Right atrium auricular region (tissue), 2 donors: ENCODE measurements at places on chromosomes 6 and 20.

DNA sequence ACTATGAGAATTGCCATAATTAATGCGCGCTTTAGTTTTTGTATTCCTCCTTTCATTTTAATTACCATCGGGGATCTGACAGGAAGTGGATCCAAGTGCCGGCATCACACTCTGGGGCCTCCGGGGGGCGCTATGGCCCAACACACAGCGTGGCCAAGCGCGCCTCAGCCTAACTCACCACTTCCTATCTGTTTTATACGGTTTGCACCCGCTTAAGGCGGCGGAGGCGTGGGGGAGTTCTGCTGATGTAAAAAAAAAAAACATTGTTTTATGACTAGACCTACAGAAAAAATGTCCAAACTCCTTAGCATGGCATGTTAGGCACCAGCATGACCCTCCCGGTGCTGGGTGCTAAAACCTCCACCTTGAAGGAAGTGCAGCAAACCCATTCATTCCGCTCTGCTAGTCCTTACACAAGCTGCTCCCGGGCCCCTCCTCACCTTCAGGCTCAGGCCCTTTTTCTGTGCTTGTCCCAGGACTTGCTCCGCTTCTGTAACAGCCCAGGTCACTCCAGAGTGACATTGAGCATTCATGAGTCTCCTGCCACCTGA lies 4.5 kb upstream of the EBF4 start:
- no peak for DNase-seq

DNA sequence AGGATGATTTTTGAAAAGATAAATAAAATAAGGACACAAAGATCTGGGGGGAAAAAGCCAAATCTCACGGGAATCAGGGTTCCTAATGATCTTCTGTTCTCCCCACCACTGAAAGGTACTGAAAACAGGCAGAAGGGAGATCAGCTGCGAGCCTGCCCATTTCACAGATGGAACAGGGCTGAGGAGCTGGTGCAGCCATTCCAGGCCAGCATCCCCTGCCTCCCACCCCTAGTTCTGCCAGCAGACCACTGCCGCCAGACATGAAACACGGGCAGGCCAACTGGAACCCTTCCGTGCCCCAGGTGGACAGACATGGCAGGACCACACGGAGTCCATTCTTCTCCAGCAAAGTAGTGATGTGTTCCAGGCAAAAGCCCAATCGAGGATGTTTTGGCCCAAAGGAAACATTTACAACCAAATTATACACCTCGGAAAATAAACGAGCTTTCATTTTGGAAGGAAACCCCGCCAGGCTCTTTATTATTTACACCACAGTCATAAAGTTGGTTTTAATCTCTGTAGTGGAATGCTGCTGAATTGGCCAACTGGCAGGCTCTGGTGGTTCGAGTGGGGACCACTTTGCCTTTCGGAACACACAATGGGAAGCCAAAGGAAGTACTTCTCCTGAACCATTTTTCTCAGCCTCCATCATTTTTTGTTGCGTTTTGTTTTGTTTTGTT lies 28.2 kb downstream of the ISM1 start:
- DNase-seq = no peak

DNA sequence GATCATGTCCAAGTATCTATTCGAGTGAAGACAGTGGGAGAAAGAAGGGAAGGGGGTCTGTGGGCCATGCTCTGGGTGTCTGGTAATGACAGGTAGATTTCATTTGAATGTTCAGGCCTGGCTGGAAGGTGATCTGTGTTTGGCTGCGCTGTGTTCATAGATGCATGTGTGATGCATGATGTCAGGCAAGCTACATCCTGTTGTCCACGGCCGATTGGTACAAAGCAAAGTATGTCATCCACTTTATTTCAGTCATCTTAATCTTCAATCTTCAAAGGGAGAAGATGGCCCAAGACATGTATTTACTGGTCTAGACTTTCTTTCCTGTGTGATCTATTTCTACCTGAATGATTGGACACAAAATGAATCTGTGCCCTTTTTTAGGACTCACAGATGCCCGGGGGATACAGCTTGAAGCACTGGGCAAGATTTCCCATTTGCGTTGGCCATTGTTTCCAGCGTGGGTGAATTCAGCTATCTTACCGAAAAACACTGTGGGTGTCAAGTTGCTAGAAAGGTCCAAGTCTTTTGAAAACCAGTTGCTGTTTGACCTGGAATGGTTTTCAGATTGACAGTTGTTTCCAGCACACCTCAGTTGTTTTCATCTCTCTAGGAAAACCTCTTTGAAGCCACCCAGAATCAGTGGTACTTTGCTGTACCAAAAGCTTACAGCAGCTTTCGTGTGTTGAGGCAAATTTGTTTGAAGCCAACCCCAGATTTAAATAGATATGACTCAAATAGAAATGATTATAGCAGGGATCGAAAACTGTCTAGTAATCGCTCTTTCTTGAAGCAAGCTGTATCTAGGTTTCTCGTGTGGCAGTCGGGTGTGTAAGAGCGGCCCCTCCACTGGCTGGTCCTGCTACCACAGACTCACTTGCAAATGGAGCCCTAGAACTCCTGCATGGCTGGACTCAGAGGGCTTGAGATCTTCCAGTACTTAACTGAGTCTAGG lies 27.2 kb downstream of the DUSP22 start:
- no peak for DNase-seq

DNA sequence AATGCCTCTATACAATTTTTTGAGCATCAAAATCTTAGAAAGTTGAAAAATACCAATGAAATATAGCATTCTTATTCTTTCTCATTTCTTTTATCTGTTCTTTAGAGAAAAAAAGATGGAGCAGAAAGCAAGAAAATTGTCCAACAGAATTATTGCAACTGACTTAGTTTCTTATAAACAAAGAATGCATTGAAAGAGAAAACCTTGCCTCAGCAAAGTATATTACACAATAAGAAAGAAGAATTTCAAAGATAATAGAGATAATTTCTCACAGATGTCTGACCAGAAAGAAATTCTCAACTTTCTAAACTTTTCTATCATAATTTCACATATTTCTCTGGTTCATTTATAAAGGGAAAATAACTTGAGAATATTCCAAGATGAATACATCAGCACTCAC lies 47.0 kb upstream of the PRND start:
- DNase-seq = no peak

DNA sequence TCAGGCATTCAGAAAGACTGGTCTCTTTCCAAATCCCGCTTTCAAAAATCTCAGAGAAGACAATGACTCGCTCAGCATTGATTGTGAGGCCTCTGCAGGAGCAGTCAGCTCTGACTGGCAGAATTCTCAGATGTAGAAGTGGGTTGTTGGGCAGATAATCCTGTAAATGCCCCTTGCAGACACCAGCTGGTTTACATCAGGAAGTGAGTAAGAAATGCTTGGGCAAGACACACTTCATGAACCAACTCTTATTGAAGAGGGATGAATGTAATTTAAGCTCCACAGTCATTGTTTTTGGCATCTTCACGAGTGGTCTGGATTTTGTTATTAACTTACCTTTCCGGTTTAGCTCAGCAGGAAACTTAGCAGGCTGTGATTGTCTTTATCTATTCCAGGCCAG lies 166.6 kb downstream of the PLCB4 start:
- no peak for DNase-seq

GRCh38 chr6:13725052-13725451 lies 13.4 kb upstream of the RANBP9 start:
- DNase-seq = no peak
